ENCODE measurements at places on chromosomes 16 and 17.

- DNase-seq: peak; percentile 42
Observed at GRCh38 chr17:10789694-10790271, 14.1 kb downstream of the TMEM238L start.

DNA sequence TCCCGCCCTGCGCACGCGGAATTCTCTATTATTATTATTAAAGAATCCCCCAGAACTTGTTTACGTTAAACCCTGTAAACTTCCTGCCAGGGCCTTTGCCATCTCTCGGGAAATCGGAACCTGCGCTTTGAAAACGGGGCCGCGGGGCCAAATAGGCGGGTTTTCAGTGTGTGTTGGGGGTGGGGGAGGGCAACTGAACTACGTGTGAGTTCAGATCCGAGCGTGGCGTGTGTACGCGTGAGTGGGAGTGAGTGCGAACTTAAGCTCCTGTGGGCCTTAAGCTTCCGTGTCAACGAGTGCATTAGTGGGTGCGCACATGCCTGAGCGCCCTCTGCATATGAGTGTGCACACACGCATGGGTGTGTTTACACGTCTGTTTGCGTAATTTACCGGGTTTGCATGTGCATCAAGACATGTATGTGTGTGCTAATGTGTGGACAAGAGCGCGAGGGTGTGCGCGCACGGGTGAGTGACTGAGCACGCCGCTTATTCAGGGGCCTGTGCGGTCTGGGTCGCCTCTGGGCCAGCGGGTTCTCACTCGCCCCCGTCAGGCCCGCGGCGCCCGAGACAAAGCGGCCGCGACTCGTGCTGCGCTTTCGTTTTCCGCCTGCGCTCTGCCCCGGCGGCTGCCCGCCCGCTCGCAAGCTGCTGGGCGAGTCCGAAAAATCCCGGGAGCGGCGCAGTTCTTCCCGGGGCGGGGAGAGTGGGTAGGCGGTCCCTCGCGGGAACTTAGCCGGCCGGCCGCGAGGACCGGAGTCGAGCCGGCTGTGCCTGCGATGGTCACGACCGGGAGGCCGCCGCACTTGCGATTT, 1.2 kb upstream of the FOXF1 start:
- peak; percentile 82 for DNase-seq

GRCh38 chr17:15261802-15262290, 3.3 kb downstream of the PMP22 start:
- peak; percentile 51 for DNase-seq

DNA sequence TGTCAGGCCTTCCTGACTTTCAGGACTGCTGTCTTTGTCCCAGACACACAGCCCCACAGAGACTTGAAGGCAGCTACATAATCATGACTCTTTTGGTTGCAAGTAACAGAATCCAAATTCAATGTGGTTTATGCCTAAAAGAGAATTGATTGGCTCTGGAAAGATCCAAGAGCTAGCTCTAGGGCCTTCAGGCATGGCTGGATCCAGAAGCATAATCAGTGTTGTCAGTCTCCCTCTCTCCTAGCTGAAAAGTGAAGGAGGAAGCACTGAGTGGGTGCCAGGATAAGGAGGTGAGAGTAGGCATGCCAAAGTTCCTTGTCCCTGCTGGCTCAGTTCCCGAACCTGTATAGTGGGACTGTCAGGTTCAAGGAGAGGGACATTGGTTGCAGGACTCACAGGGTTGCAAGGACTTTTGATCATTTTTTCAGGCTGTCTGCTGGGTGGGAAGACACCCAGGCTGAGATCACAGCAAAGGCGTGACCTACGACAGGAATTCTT, 25.5 kb downstream of the SNX20 start:
- DNase-seq: no peak

DNA sequence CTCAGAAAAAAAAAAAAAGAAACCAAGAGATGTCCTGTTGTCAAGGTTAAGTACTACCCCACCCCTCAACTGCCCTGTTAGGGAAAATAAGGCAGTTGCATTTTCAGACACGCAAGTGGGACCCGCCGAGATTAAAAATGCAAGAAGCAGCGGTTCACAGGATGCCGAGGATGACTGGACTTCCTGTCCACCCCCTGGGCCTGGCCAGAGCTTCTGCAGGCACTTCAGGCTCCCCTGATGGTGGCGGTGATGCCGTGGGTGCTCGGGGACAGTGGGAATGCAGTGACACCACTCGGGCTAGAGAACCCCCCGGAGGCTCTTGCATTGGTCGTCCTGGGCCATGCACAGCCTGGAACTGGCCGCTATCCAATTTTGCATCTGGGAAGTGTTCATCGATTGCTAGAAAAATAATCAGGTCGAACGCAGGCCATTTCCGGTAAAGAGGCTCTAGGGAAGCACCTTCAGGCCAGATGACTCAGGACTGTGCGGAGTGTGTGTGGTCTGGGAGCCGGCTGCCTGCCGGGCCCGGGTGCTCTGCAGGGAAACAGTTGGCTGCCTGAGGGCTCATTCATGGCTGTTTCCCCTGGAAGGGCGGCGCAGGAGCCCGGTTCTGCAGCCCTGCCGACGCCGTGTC, 13.4 kb upstream of the CRISPLD2 start:
- DNase-seq: peak; percentile 35

GRCh38 chr17:8333281-8333680, 6.4 kb upstream of the ODF4 start:
- DNase-seq: no peak

GRCh38 chr17:14621826-14622614, 321.1 kb downstream of the HS3ST3B1 start:
- no peak for DNase-seq

- DNase-seq: no peak
Observed at GRCh38 chr17:80868022-80868609, 123.5 kb upstream of the CHMP6 start.

GRCh38 chr16:9415545-9415944, 324.1 kb downstream of the HAPSTR1 start:
- no peak for DNase-seq

DNA sequence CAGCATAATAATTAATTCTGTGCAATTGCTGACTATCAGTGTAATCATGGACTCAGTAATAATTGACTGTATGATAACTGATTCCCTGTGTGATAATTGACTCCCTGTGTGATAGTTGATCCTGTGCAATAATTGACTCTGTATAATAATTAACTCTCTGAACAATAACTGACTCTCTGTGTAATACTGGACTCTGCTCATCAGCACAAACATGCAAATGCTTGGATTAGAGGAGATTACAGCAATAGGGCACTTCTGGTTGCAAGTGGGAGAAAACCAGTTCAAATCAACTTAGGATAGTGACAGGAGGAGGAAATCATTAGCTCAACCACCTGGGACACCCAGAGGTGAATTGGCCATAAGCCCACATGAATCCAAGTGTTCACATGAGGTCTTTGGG, 582.1 kb downstream of the RBFOX1 start:
- DNase-seq: no peak

DNA sequence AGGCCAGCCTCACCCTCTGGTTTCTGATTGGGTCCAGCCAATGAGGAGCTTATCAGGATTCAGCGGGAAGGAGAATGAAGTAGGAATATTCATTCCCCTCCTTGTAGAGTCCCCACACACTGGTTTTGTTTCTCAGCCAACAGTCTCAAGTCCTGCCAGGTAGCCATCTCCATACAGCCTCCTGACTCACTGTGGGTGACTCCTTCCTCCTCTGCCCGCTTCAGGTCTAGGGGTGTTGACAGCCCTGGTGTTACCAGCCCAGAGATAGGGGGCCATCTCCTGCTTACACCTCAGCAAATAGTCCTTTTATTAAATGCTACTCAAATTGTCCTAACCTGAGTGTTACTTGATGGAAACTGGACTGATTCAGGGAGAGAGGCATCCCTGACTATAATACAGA, 4.0 kb upstream of the MFAP4 start:
- DNase-seq: no peak

DNA sequence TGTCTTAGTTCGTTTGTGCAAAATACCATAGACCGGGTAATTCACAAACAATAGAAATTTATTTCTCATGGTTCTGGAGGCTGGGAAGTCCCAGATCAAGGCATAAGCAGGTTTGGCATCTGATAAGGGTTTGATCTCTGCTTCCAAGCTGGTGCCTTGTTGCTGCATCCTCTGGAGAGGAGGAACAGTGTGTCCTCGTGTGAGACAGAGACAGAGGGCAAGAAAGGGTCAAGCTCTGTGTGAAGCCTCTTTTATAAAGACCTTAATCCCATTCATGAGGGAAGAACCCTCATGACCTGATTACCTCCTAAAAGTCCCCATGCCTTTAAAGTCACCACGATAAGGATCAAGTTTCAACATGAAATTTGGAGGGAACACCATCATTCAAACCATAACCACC, 55.8 kb upstream of the TANC2 start:
- no peak for DNase-seq

DNA sequence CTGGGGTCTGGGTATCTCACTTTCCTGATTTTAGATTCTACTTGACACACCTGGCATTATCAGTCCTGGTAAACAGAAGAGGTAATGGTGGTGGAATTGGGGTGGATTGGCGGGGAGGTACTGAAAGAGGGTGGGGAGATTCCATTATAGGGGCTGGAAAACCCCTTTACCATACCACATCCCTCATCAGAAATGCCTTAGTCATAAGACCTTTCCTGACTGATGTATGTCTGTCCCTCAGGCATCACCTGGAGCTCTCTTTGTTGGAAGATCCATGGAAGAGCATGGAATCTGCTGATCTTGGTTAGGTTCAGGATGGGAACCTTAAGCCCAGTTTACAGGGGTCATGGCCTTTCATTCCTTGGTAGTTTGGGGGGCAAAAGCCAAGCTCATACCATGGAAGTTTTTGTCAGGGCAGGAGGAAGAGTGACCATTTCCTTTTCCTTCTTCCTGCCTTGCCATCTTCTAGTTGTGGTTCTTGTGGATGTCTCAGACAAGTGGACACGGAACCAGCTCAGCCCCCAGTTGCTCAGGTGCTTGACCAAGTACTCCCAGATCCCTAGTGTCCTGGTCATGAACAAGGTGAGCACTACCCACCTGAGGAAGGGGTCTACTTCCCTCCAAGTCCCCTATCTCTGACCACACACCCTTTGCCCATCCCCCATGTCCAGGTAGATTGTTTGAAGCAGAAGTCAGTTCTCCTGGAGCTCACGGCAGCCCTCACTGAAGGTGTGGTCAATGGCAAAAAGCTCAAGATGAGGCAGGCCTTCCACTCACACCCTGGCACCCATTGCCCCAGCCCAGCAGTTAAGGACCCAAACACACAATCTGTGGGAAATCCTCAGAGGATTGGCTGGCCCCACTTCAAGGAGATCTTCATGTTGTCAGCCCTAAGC, 3.3 kb downstream of the ERAL1 start:
- DNase-seq: no peak

DNA sequence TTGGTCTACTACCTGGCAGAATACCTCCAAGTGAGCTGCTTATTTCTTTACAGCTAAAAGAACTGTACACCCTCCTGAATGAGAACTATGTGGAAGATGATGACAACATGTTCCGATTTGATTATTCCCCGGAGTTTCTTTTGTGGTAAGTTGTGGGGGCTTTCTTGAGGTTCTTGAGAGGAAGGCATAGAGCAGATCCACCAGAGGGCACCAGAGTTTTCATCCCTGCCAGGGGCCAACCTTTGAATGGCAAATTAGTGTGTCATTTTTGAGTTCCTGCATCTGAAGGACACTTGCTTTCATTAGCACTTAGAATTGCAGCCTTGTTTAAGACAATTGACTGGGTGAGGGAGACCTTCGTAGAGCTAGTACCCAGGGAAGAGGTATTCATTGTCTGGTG, 35.0 kb downstream of the NMT1 start:
- DNase-seq: peak; percentile 49

- DNase-seq: peak; percentile 70
Observed at GRCh38 chr16:11356573-11357331, 11.5 kb downstream of the RMI2 start.

GRCh38 chr16:56513972-56514371, 5.9 kb downstream of the BBS2 start:
- peak; percentile 83 for DNase-seq

- DNase-seq: peak; percentile 74
Observed at GRCh38 chr17:44363613-44364159, at the start of gene FAM171A2. Gene FAM171A2, minus strand, starts transcription at chr17:44363853. Its CDS starts 139 bp downstream, at chr17:44363714.

GRCh38 chr17:20022701-20023100, 13.5 kb downstream of the SPECC1 start:
- DNase-seq: no peak

DNA sequence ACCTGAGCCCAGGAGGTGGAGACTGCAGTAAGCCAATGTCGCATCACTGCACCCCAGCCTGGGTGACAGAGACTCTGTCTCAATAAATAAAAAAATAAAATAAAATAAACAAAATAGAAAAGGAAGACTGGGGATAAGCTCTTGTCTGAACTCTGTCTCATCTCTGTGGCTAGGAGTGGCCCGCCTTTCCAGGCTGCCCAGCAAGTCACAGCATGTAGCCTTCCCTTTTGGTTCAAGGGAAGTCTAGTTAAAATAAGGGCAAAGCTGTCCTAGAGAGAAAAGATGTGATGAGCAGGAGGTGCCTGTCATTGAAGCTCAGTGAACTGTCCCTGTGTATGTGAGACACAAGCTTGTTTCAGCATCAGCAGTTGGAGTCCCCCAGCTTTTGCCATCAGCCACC, 2.7 kb upstream of the GFAP start:
- no peak for DNase-seq

DNA sequence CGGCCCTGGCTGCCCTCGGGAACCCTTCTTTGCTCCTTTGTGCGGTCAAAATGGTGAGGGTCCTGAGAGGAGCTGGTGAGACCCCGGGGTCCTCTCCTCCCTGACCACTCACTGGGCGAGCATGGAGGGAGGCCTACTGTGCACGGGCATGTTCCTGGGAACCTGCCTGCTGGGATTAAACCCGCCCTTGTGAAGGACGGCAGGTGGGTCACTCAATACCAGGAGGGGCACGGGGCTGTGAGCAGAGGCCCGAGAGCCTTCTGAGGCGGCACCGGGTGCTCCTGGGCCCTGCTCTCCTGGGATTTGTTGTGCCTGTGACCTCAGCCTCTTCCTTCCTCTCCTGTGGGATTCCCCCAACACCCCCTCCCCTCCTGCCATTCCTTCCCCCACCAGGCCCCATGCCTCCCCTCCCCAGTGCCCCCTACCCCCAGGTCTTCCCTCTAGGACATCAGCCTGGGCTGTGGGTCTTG, 19.7 kb downstream of the METRNL start:
- DNase-seq: no peak

DNA sequence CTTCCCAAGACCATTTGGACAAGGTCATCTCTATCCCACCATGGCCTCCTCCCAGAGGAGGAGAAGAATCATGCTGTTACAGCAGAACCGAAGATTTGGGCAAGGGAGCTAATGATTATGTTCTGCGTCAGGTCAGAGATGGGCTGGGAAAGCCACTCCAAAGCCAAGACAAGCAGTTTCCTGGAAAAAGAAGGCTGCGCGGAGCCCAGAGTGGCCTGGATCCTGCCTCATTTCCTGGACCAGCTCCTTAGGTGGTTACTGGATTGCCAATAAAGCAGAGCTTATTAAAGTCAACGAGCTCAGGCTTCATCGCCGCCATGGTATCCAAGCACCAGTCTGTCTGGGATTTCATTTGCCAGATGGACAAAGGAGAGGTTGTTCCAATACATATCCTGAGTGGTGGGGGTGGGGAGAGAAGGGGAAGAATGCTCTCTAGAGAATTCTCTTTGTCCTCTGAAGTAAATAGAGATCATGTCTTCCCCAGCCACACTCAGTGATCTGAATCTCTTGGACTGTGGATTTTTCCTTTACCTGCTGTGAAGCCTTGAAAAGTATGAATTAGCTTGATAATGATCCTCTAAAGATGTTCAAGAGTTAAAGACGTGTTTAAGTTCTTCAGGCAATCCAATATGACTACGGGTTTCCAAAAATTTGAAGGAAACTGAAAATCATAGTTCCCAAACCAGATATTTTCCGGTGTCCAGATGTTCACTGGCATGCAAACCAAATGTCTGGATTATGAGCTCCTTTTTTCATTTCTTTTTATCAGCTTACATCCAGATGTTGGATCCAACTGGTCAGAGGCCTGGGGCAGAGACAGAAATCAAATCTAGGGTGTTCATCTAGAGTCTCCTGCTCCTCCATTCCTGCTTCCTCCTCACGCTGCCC, 17.7 kb downstream of the PRAC1 start:
- DNase-seq: no peak

GRCh38 chr17:71900621-71901229, 220.1 kb upstream of the SOX9 start:
- no peak for DNase-seq

Data from lung microvascular endothelial cell (primary cell).